ENCODE measurements at places on chromosomes 7 and 10. TPM values are rescaled to one million over a fixed set of nuclear protein-coding genes. Genes with fewer than 3 reads are reported as not detected.

The CLCN1 gene
- total RNA-seq = 0.23 TPM

GRCh38 chr10:78462726-78463228 is 429.1 kb downstream of the RPS24 start:
- no peaks in the 10 kb centered on the region for H3K36me3 ChIP-seq
- H3K27ac ChIP-seq = no peak overlapping the region
- no peak overlapping the region for H3K4me3 ChIP-seq
- H3K4me1 ChIP-seq = 0 out of 2 replicates have a peak, but pooled peaks cover 3% of the 10 kb centered on the region

- no peaks in the 10 kb centered on the region for H3K4me1 ChIP-seq
- H3K36me3 ChIP-seq = no peaks in the 10 kb centered on the region
- H3K27ac ChIP-seq = no peak overlapping the region
- no peaks in the 10 kb centered on the region for H3K27me3 ChIP-seq
- no peak overlapping the region for H3K4me3 ChIP-seq
Observed at GRCh38 chr10:102327002-102327401, 68.5 kb upstream of the NFKB2 start.

The CPA2 gene
- total RNA-seq = not detected
